ENCODE measurements at places on chromosomes 2 and 18. TPM values are rescaled to one million over a fixed set of nuclear protein-coding genes. Genes with fewer than 3 reads are reported as not detected.
A peak's percentile ranks its signal among the peaks of the same experiment; 100 is the strongest.

Gene GATA6
- total RNA-seq: 61.3 TPM

Gene CPO
- not detected for total RNA-seq

GRCh38 chr2:235595422-235596010, 101.7 kb downstream of the AGAP1 start:
- DNase-seq: peak; percentile 78
- no peak overlapping the region for H3K27ac ChIP-seq
- no peaks in the 10 kb centered on the region for H3K36me3 ChIP-seq
- no peaks in the 10 kb centered on the region for H3K4me1 ChIP-seq

DNA sequence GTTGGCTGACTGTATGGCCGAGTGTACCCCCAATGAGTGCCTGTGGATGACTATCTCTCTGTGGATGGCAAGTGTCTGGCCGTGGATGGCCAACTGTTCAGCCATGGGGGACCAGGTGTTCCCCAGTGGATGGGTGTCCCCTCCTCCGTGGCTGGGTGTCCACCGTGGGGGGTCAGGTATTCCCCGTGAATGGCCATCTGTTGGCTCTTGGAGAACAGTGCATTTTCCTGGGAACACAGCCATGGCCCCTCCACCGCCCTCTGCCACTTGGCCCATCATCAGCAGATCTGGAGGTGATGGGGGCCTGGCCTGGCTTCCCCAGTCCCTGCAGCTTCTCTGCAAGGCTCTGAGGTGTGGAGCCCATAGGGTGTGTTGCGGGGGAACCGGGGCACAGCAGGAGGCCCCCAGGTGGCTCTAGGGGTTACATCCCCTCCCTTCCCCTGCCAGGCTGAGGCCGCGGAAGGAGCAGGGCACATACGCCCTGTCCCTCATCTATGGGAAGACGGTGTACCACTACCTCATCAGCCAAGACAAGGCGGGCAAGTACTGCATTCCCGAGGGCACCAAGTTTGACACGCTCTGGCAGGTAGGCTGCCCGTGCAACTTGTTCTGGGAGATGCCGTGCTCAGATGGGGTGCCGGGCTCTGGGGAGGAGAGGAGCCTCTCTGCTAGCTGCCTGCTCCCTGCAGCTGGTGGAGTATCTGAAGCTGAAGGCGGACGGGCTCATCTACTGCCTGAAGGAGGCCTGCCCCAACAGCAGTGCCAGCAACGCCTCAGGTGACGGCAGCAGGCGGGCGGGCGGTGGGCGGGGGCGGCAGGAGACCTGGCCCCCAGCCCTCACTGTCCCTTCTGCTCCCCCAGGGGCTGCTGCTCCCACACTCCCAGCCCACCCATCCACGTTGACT, 19.3 kb downstream of the ZAP70 start:
- H3K27ac ChIP-seq: no peak overlapping the region
- H3K4me1 ChIP-seq: no peaks in the 10 kb centered on the region
- H3K36me3 ChIP-seq: no peaks in the 10 kb centered on the region
- H3K27me3 ChIP-seq: no peaks in the 10 kb centered on the region
- H3K4me3 ChIP-seq: no peak overlapping the region

GRCh38 chr18:75551071-75551470, 123.6 kb upstream of the SMIM21 start:
- H3K27me3 ChIP-seq: no peaks in the 10 kb centered on the region
- H3K4me1 ChIP-seq: no peaks in the 10 kb centered on the region
- H3K27ac ChIP-seq: no peak overlapping the region
- DNase-seq: no peak

DNA sequence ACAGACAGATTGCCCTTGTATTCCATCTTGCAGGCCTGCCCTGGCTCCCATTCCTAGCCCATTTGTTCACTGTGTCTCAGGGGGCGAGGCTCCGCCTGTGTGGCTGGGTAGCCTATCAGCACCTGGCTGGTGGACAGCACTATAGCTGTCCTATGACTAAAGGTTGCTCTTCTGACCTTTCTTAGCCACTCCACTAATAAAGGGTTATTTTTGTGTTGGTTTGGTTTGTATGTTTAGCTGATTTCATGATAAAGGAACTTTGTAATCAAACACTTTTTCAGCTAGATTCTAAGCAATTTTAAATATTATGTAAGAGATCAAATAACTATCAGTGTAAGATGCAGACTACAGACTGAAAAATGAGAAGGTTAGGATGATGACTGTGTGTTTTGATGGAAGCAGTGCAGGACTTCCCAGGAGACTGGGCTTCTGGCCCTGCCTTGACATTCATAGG, 72.2 kb downstream of the CRIM1 start:
- no peaks in the 10 kb centered on the region for H3K4me1 ChIP-seq
- no peak overlapping the region for H3K27ac ChIP-seq
- no peaks in the 10 kb centered on the region for H3K27me3 ChIP-seq
- DNase-seq: no peak

DNA sequence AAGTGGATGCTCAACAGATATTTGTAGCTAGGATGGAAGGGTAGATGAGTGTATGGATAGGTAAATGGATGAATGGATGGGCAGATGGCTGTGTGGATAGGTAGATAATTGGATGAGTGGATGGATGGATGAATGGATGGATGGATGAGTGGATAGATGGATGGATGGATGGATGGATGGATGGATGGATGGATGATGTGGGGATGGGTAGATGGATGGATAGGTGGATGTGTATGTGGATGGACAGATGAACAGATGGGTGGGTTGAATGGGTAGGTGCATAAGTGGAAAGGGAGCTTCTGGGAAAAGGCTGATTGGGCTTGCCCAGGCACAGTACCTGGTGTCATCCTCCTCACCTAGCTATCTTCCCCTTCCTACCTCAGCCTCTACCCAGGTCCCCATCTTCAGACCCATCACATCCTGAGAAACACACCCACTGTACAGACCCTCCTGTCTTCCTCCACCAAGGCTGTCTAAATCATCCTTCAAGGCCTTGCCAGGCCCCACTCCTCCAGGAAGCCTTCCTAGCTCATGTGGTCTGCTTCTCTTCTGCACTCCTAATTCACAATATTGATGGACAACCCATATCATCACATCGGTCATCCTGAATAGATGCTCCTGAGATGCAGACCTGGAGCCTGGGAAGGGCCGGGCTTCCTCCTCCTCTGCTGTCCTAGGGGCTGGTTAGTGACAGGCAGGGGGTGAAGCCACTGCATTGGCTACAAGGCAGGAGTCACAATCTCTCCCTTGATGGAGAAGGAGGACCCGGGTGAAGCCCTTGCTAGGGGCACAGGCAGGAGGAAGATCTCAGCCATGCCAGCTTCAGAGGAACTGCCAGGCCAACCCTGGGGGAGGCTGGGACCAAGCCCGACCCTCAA, 49.4 kb downstream of the SMAD7 start:
- H3K4me1 ChIP-seq: peaks cover 7% of the 10 kb centered on the region
- no peaks in the 10 kb centered on the region for H3K27me3 ChIP-seq
- peak overlapping the region; percentile 29 for H3K27ac ChIP-seq
- no peaks in the 10 kb centered on the region for H3K36me3 ChIP-seq

Measured in colonic mucosa (tissue), 4 donors.